ENCODE measurements at places on chromosomes 7 and 10.

- DNase-seq: peak; percentile 94
Observed at GRCh38 chr10:125201108-125201524, 40.8 kb upstream of the CTBP2 start.

DNA sequence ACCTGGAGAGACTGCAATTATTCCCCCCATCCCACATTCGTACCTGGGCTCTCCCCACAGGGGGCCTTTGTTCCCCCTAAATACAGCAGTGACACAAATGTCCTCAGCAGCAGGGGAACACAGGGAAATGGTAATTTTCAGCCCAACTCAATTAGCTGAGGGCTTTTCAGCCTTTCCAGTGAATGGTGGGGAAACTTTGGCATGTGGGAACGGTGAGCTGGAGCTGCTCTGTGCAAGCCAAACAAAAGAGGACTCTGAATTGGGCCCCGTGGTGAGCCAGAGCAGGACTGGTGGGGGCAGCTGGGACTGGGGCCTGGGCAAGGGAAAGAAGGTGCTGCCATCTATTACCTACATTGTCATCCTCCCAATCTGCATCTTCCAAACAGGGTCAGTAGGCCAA, 51.0 kb downstream of the FBXW4 start:
- DNase-seq: no peak

DNA sequence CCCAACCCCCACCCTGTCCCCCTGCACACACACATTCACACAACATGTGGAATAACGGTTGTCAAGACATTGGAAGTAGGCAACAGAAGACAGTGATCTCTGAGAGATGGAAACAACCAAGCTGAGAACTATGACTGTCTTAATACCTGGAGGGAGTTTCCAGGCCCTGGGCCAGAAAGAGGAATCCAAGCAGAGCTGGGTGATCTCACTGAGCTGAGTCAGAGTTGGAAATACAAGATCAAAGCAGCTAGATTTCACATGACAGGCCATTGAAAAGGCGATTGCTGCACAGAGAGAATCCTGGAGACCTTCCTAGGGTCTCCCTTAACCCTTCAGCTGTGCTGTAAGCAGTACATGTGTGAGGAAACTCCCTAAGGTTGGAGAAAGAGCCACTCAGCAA, 165.8 kb upstream of the PRSS1 start:
- peak; percentile 93 for DNase-seq

DNA sequence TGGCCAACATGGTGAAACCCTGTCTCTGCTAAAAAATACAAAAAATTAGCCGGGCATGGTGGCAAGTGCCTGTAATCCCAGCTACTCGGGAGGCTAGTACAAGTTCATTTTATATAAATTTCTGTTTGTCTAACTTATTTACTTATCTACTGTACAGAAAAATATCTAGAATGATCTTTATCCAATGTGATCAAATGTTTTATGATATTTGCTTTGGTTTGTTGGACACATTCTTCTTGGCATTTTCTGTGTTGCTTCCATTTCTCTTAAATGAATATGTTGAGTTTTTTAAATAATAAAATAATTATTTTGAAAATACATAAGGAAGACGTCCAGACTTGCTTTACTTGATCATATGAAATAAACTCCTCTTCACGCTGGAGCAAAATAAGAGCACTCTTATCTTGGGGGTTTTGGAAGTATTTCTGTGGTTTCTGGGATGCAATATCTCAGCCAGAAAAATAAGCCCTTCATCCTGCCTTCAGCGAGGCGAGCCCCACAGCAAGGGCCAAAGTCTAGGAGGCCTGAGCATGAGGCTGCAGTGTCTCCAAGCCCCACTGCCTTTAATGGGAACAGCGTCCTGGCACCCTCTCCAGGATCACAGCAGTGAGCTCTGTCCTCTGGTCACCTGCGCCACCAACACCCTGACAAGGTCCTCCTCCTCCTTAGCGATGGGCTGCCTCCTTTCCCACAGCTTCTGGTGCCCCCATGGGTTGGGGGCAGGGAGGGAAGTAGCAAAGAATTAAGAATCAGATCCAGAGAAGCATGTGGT, 480.2 kb downstream of the KCNMA1 start:
- no peak for DNase-seq

- no peak for DNase-seq
Observed at GRCh38 chr7:19919261-19920095, 146.1 kb upstream of the TMEM196 start.

- DNase-seq: no peak
Observed at GRCh38 chr10:102068216-102068615, 3.1 kb downstream of the HPS6 start.

- no peak for DNase-seq
Observed at GRCh38 chr7:54824655-54825054, 65.6 kb upstream of the SEC61G start.

GRCh38 chr10:62904281-62904875, 88.2 kb upstream of the EGR2 start:
- no peak for DNase-seq

Measured in kidney epithelial cell (primary cell).